ENCODE measurements at places on chromosomes 6 and 20.

- ATAC-seq: no peak
Measured at GRCh38 chr20:16459019-16459700, 114.1 kb downstream of the KIF16B start.

GRCh38 chr6:162153120-162153519 lies 574.4 kb downstream of the PRKN start:
- ATAC-seq: no peak

DNA sequence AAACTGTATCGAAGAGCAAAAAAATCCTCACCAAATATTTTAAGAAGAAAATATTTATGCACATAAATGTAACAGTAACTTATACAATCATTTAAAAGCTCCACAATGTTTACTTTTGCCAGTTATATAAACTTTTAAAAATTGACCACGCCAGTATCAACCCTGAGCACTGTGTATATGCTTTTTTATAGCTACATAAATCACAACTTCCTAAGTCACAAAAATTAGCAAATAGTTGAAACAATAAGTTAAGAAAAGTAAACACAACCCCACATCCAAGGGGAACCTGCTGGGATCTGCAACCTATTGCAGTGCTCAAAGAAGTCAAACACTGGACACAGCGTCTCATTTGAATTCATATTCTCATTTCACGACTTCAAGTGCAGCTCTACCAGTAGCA lies 89.8 kb upstream of the DST start:
- no peak for ATAC-seq

- peak; percentile 51 for ATAC-seq
Measured at GRCh38 chr6:108902382-108902792, 54.2 kb downstream of the ARMC2 start.

- no peak for ATAC-seq
Measured at GRCh38 chr6:132115714-132116366, 164.7 kb upstream of the CCN2 start.

- peak; percentile 18 for ATAC-seq
Measured at GRCh38 chr6:34386316-34387137, 5.9 kb downstream of the NUDT3 start.

GRCh38 chr20:10622657-10623418 lies 51.0 kb downstream of the JAG1 start:
- no peak for ATAC-seq
